DMS153 (cell line): ENCODE measurements at places on chromosomes 6 and 20.
A peak's percentile ranks its signal among the peaks of the same experiment; 100 is the strongest.

GRCh38 chr20:48538058-48538825 lies 289.6 kb downstream of the PREX1 start:
- DNase-seq = no peak

DNA sequence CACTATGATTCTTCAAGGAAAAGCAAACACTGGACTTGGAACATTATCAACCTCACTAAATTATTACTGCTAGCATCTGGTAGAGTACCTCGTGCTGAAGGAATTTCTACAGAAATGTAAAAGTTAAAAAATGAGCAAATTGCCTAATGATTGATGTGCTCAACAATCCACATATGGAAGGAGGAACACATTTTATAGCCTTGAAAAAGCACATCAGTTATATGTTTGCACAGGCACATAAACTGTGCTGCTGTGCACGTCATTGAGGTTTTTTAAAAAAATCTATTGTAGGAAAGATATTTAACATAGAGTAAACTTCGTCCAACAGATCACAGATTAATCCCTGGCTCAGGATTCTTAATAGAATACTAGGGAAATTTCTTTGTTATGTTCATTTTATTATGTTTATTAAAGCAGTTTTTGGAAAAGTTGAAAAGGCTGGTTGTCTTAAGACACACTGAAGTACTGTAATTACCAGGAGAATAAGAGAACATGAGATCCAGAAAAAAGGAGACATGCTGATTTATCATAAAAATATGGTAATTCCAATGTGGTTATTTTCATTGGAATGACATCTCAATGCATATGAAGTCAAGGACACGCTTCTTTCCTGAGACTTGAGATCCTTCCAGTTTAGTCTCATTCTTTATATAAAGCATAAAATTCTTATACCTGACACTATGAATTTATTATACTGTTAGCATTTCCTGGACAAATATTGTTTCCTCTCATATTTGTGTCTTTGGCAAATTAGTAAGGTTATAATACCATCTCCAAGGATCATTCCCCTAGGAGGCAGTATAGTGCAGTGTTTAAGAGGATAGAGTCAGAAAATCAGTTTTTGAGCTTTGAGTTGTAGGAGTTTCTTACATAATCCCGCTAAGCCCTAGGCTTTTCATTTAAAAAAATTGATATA lies 511.1 kb downstream of the TENT5A start:
- no peak for DNase-seq

DNA sequence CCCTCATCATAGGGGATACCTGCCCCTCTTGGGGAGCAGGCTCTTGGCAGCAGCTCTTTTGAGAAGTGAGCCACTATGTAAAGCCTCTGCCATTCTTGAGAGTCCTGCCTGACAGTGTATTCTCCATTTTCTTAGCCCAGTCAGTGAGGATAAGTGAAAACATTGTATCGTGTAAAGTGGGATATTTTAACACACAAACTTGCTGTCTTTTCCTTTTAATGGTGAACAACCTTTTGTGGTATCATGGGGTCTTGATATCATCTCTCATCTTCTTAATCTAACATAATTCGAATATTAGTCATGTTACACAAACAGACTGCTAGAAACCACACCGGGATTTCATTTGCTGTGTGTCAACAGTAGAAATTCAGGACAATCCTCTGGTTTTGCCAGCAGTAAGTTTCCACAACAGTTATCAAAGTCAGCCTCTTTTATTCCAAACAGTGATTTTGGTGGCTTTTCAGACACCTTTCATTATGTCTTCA lies 136.2 kb downstream of the HIVEP1 start:
- no peak for DNase-seq

DNA sequence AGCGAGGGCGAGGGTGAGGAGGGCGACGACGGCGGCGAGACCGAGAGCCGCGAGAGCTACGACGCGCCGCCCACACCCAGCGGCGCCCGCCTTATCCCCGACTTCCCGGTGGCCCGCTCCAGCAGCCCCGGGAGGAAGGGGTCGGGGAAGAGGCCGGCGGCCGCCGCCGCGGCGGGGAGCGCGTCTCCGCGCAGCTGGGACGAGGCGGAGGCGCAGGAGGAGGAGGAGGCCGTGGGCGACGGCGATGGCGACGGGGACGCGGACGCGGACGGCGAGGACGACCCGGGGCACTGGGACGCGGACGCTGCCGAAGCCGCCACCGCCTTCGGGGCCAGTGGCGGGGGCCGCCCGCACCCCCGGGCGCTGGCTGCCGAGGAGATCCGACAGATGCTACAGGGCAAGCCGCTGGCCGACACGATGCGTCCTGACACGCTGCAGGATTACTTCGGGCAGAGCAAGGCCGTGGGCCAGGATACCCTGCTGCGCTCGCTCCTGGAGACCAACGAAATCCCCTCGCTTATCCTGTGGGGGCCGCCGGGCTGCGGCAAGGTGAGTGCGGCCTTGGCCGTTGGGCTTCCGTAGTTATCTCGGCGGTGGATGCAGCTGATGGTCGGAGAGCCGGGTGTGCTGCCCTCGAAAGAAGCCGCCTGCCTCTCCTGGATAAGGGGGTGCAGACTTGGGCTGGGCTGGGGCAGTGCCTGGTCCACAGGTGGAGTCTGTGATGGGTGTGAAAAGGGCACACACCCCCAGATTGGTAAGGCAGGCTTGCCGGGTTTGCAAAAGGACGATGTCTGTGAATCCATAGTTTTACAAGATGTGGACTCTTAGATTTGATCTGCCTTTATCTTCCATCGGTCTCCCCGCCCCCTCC lies 938 bp downstream of the WRNIP1 start:
- DNase-seq = no peak

DNA sequence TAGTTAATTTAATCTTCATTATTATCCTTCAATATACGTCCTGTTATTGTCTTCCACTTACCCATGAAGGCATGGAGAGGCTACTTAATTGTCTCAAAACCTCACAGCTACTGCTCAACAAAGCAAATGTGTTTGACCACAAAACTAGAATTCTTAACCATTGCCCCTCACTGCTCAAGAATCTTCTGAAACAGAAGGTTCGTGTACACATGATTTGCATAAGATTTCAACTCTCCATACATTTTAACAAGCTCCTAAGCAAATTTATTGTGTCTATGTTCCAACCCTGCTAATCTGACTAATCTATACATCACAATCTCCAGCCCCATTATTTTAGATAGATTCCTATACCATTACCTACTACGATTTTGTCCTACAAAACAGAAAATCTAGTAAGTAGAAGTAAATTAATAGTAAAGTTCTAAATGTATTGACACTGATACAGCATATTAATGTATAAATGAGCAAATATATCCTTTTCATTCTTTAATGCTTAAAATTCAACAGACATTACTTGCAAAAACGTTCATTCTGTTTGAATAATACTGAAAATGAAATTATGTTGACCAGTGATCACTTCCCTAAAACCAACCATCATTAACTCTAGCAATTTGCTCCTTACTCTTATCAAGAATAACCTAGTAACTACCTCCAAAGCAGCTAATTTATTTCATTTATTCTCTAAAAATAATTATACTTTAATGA lies 89.7 kb upstream of the RNF217 start:
- DNase-seq = no peak

DNA sequence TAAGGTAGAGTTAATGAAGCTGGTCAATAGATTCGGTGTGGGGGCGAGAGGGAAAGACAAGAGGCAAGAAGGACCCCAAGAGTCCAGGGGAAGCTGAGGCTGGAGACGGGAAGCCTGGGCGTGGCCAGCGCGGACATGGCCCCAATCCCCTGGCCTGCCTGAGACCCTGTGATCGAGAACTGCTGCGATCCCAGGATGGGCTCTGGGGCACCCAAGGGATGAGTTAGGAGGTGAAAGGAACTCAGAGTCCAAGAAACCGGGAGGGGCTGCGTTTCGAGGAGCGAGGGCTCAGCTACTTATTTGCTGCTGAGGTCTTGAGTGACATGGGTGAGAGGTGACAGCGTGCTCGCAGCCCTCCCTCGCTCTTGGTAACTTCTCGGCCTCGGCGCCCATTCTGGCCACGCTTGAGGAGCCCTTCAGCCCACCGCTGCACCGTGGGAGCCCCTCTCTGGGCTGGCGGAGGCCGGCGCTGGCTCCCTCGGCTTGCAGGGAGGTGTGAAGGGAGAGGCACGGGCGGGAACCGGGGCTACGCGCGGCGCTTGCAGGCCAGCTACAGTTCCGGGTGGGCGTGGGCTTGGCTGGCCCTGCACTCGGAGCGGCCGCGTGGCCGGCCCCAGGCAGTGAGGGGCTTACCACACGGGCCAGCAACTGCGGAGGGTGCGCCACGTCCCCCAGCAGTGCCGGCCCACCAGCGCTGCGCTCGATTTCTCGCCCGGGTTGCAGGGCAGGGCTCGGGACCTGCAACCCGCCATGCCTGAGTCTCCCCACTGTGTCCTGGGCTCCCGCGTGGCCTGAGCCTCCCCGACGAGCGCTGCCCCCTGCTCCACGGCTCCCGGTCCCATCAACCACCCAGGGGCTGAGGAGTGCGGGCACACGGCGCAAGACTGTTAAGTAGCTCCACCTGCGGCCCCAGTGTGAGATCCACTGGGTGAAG lies 58.2 kb downstream of the IRF4 start:
- DNase-seq = no peak

DNA sequence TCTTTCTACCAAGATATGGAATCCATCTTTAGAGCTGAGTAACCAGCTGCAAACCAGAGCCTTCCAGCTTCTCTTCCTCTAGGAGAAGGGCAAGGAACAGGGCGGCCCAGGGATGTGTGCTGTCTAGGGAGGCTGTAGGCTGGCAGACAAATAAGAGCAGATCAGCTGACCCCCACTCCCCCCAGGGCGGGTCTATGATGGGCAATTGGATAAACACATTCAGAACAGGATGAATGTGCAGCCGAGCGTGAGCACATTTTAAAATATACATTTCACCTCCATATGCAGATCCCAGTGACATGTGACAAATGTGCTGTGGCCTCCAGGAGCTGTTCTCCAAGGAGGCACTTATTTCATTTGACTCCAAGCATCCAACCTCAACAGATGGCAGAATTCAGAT lies 580.1 kb downstream of the PTPRT start:
- DNase-seq = no peak

DNA sequence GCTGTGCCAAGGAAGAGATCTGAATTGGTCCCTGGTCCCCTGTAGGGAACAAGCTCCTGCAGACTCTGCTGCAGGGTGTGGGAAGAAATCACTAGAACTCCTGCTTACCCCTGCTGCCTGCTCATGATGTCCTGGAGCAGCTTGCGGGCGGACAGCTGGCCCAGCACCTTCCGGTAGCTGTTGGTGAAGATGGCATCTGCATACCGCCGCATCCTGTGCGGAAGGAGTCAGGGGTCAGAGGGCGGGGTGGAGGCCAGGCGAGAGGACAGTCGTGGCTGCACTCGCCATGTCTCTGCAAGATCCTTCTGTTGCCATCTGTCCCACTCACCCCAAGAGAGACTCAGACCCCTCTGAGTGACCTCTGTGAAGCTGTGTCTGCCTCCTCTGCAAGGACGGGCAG lies 5.3 kb downstream of the GHRH start:
- DNase-seq = no peak

- DNase-seq = no peak
Measured at GRCh38 chr6:53906842-53907241, 112.0 kb downstream of the LRRC1 start.

DNA sequence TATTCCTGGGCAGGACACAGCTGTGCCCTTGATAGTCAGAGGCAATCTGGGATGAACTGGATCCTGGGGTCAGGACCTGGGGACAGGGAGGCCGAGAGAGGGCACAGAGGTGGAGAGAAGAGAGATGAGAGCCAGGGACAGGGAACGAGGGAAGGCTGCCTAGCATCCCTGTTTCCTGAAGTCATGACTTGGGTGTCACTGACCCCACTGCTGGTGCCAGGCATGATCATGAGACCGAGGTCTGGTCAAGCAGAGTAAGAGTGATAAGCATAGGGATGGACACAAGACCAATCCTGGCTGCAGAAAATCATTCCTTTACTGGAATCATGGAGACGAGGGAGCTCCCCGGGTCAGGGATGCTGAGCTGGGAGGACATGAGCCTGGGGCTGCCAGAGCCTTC lies 36.1 kb downstream of the FAM110A start:
- DNase-seq = no peak

GRCh38 chr6:17600527-17601385 lies 654 bp downstream of the FAM8A1 start:
- DNase-seq = no peak

GRCh38 chr6:53119772-53120409 lies 28.8 kb downstream of the GCM1 start:
- DNase-seq = peak; percentile 83

GRCh38 chr6:119628691-119629594 lies 279.4 kb upstream of the MAN1A1 start:
- peak; percentile 3 for DNase-seq

DNA sequence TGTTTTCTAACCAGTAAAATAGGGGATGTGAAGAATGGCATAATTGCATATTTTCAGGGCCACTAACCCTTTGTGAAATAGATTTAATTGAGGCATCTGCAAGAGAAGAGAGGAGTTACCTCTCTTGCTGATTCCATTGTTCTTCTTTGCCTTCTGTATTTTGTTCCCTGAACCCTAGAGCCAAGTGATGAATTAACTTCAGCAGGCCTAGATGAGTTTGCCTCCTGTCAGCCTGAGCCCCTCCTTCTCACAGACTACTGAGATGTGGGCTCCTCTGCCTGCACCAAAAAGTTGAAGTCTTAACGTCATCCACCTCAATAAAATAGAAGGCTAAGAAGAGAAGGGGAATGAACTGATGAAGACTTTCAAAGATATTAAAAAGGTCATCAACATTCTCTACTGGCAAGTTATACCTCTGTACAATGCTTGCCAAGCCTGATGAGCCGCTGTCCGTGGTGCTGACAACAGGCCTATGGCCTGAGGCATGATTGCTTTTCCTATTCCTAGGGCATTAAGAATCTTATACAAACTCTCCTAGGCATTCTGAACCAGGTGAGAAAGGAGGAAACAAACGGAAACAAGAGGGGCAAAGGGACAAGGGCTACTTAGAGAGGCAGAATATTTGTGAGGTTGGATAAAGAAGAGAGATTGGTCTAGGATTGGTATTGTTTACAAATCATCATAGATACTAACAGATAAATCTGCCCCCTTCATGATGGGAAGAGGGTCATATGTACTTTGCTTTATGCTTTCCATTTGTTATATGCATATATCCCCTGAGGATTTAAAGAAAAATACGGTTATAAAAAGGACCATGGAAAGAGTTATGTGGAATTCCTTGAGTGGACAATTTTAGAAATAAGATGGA lies 46.8 kb downstream of the CD24 start:
- DNase-seq = no peak

DNA sequence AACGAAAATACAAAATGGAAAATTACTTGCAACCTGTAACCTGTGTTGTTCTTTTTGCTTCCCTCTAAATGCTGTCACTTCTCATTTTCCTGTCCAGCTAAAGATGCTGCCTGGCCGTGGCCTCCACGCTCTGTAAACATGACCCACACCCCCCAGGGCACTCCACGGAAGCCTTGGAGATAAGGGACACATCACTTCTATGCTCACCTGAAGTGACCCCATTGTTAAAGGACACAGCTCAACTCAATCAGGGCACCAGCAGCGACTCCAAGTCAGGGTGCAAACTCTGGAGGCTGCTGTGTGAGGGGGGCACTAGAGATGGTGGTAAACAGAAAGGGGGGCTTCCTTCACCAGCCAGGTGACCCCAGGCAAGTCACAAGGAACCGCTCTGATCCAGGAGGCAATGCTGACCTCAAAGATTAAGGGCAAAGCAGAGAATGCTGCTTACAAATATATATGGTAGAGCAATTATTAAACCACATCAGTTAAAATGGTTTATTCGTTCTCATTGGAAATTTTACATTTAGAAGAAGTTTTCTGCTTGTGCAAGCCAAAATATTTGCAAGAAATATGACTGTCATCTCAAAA lies 13.2 kb downstream of the DIDO1 start:
- DNase-seq = no peak

- no peak for DNase-seq
Measured at GRCh38 chr6:136774228-136775041, 17.8 kb downstream of the MAP3K5 start.
